ENCODE measurements at places on chromosomes 3 and 15.

DNA sequence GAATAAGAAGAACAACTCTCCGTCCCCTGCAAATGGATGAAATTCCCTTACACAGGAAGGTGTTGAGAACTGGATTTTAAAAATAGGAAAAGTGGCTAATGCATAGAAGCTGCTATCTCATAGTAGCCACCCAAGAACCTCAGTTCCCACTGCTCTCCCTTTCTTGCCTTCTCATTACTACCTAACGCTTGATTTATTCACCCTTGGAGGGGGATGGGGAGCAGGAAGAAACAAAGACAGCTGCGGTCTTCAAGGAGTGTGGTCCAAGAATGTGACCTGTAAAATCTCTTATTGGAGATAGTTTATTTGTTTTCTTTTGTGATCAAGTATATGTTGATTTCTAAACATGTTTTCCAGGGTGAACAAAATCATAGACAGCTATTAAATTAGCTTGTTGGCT is 274.1 kb upstream of the CTNNB1 start:
- DNase-seq: no peak

GRCh38 chr3:47283193-47283537 is 421 bp downstream of the KLHL18 start:
- no peak for DNase-seq

GRCh38 chr3:105387122-105387751 is 20.5 kb downstream of the ALCAM start:
- DNase-seq: no peak

- DNase-seq: peak; percentile 0
Measured at GRCh38 chr15:35142578-35142977, 57.5 kb upstream of the NANOGP8 start.
